ENCODE measurements at places on chromosomes 13 and 19. TPM values are rescaled to one million over a fixed set of nuclear protein-coding genes. Genes with fewer than 3 reads are reported as not detected.

- DNase-seq = no peak
Observed at GRCh38 chr19:791007-791566, 6.2 kb upstream of the PTBP1 start.

Gene IRGC
- not detected for total RNA-seq

- DNase-seq = peak; percentile 26
Observed at GRCh38 chr13:98482476-98483444, 94.1 kb downstream of the STK24 start.

DNA sequence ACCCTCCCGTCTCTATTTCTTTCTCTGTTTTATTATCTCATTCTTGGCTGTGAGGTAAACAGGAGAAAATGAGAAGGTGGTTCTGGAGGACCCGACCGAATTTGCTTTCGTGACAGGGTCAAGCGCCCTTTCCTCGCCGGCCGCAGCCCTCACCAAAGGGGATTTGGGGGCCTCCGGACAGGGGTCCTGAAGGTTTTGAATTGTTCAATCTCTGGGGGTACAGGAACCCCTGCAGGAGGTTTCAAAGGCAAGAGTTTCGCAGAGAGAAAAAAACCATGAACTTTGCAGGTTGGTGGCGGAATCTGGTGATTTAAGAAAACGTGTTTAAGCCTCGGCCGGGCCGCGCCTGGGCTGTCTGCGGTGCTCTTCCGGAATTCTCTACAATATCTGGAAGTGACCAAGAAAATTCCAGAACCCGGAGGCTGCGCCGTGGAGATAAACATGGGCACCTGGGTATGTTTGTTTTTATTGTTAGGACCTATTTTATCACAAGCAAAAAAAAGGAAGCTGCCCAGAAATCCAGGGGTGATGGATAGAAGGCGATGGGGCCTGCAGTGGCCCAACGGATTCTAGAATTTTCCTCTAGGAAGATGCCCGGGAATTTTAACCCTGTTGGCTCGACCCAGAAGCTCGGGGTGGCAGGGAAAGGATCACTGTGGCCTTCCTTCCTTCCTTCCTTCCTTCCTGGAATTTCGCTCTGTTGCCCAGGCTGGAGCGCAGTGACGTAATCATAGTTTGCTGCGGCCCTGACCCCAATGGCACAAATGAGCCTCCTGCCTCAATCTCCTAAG lies 14.2 kb upstream of the PTBP1 start:
- no peak for DNase-seq

GRCh38 chr19:18112989-18113478 lies 15.5 kb downstream of the MAST3 start:
- peak; percentile 77 for DNase-seq

GRCh38 chr13:44413095-44413494 lies 39.5 kb downstream of the SERP2 start:
- no peak for DNase-seq

DNA sequence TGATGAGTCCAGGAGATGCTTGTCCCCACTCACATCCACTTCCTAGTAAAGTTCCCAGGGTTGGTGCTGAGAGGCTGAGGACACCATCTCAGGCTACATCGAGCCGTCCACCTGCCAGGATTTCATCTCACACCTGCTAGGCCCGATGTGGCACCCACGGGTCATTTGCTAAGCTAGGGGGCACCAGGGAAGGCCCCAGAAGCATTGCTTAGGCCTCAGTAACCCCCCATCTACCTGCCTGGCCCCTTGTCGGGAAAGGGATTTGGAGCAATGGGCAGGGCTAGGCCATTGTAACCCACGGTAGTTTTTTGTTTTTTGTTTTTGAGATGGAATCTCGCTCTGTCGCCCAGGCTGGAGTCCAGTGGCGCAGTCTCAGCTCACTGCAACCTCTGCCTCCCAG lies 51.8 kb downstream of the F2RL3 start:
- DNase-seq = no peak

- no peak for DNase-seq
Observed at GRCh38 chr13:47087841-47088240, 191.0 kb upstream of the HTR2A start.

Gene KXD1
- total RNA-seq = 116 TPM
